ENCODE measurements at places on chromosomes 1 and 21.

GRCh38 chr1:160114085-160114484, 1.5 kb upstream of the ATP1A2 start:
- DNase-seq: no peak

DNA sequence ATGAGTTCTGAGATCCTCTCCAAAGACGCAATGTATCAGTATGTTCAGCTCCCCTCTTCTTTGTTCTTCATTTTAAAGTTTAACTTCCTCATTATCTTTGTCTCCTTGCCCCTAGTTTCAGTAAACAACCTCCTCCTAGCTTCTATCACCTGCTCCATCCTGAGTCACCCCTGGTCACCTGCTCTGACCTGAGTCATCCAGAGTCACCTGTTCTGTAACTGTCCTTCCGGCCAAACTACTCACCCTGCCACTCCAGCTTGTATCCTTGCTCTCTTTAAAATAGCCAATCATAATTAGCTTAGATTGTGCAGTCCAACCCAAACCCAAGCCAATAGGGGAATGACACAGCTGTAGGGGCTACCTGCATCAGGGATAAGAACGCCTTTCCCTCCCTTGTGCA, 332.0 kb downstream of the OLFM3 start:
- no peak for DNase-seq

DNA sequence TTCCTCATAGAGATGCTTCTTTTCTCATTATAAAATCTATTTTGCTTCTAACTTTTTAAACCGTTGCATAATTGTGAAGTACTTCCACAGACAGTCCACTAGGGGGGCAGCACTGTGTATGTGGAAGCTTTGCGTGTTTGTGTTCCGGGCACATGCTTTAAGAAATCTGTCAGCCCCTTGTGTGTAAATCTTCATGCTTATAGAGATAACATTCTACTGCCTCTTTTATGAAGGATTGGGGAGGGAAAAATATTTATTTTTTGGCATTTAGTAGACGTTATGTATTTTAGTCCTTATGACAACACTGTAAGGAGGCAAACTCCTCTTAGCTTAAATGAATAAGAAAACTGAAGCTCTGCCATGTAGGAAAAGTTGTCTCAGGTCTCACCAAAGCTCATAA, 157.3 kb upstream of the PTGFR start:
- peak; percentile 20 for DNase-seq

DNA sequence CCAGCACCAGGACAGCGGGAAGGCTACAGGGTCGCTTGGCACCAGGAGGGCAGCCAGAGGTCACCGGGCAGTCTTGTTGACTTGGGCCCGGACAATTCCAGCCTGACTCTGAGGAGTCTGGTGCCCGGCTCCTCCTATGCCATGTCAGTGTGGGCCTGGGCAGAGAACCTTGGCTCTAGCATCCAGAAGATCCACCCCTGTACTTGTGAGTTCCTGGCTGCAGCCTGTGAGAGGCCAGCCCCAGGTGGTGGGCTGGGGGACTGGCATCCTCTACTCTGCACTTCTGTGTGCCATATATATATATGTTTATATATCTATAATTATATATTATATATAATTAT, 11.6 kb upstream of the PTPN7 start:
- no peak for DNase-seq

- peak; percentile 99 for DNase-seq
Measured at GRCh38 chr1:234842726-234843641, 233.0 kb upstream of the IRF2BP2 start.

DNA sequence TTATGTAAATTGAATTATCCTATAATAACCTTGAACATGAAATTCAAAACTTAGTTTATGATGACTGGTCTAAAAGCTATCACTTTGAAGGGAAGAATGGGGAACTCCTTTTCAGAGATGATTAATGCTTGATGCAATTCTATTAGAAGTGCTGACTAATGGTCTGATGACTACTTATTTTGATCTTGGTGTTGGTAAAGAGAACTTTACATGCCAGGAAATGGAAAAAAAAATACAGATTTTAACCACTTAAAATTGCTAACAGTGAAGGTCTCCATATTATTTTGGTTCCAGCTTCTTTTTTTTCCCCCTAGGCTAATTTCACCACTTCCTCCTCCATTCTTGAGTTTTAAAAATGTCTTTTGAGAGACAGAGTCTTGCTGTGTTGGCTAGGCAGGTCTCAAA, 22.9 kb downstream of the S1PR1 start:
- DNase-seq: peak; percentile 85

DNA sequence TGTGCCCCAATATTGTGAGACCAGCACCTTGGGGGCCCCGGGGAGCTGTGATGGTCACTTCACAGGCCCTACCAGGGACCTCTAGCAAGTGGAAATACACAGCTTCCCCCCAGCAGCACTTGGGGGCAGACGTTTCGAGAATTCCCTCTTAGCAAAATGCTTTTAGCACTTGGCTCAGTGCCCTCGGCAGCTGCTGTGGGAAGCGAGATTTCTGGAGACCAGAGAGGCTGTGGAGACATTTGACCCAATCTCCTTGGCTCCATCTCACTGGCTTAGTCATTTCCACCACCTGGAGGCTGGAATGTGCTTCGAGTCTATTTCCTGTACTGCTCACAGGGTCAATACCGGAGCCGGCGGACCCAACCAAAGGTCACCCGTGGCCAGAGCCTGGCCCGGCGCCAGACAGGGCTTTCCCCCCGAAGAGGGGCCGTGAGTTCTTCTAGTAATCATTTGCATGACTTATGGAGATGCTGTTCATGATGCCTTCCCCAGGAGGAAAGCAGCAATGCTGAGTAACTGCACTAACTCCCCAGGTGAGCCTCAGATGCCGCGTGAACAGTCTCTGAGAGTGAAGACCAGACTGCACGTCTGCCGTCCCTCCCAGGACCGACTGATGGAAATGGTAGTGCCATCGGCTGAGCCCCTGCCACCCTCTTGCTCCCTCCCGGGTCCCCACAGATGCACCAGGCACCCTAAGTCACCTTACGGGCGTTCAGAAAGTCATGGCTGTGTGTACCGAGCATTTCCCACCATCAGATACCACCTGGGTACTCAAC, 4.4 kb upstream of the C2CD2 start:
- DNase-seq: no peak

GRCh38 chr1:19220080-19220846, 10.2 kb upstream of the UBR4 start:
- DNase-seq: no peak

DNA sequence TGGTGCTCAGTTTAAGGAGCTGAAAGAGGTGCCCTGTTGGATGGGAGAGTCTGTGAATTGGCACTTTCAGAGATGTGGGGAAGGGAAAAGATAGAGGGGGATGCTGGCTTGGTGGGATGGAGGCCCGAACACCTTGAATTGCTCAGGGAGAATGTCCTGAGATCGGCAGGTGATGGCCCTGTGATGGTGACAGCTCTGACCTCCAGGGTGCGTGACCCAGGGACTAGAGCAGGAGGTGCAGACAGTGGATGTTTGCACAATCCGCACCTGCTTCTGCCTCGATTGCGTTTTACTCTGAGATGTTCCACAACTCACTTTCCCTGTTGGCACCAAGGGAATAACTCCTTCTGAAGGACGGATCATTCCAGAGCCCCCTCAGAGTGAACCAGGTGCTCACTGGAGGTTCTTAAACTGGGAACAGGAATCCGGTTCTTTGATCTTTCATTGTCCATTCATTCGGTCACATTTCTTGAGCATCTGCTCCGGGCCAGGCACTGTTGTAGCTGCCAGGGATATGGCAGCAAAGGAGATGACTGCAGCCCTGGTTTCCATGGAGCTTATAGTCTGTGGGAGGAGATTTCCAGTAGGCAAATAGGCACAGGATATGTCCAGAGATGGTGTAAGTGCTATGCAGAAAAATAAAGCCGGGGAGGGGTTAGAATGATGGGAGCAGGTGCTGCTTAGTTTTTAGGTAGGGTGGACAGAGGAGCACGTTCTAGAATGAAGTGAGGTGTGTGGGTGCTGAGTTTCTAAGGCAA, 226.6 kb upstream of the TMEM51 start:
- no peak for DNase-seq

GRCh38 chr1:112501810-112502641, 6.7 kb upstream of the WNT2B start:
- DNase-seq: peak; percentile 73

DNA sequence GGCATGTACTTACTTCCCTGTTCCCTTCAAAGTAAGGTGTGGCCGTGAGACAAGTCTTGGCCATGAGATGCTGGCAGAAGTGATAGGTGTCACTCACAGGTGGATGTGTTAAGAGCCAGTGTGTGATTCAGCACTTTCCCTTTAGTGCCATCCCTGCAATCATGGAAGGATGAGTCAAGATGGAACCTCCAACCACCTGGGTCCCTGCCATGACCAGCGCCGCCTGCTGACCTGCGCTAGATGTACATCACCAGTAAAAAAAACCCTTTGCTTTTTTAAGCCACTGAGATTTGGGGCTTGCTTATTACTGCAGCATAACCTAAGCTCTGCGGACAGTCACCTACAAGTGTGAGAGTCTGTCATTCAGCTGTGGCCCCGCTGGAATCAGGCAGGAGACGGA, 71.7 kb downstream of the TOMM20 start:
- no peak for DNase-seq

GRCh38 chr1:173392895-173393658, 84.1 kb upstream of the PRDX6 start:
- no peak for DNase-seq
